Smooth muscle cell of the umbilical artery (primary cell): ENCODE measurements at places on chromosomes 7 and 10. TPM values are rescaled to one million over a fixed set of nuclear protein-coding genes. Genes with fewer than 3 reads are reported as not detected.

The KIAA1217 gene
- total RNA-seq, result 3.0 and 7.1 TPM in 2 replicates

The ECHS1 gene
- total RNA-seq, result 57.3 and 62.9 TPM in 2 replicates

The ANKRD30A gene
- not detected in 2 replicates for total RNA-seq

The LBX1 gene
- total RNA-seq, result not detected in 2 replicates

The NEUROD6 gene
- not detected in 2 replicates for total RNA-seq

The CPEB3 gene
- total RNA-seq, result 0.59 and 0.92 TPM in 2 replicates
